NCI-H510A (cell line): ENCODE measurements at places on chromosomes 1 and 21.

- no peak for DNase-seq
Observed at GRCh38 chr1:246705368-246705767, 18.8 kb upstream of the SCCPDH start.

GRCh38 chr1:24362982-24363614 is 43.9 kb downstream of the GRHL3 start:
- DNase-seq = no peak

DNA sequence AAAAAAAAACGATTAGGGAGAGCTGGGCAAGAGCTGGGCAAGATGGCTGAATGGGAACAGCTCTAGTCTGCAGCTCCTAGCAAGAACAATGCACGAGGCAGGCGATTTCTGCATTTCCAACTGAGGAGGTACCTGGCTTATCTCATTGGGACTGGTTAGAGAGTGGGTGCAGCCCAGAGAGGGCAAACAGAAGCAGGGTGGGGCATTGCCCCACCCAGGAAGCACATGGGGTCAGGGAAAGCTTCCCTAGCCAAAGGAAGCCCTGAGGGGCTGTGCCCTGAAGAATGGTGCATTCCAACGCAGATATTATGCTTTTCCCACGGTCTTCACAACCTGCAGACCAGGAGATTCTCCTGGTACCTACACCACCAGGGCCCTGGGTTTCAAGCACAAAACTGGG is 251.6 kb downstream of the GPATCH2 start:
- DNase-seq = no peak

- DNase-seq = no peak
Observed at GRCh38 chr1:92342401-92342800, 43.5 kb downstream of the RPAP2 start.

GRCh38 chr1:50591598-50591997 is 168.4 kb upstream of the DMRTA2 start:
- no peak for DNase-seq

- DNase-seq = no peak
Observed at GRCh38 chr1:66712839-66713238, 39.4 kb upstream of the DYNLT5 start.

GRCh38 chr1:246781212-246781611 is 57.0 kb downstream of the SCCPDH start:
- no peak for DNase-seq

DNA sequence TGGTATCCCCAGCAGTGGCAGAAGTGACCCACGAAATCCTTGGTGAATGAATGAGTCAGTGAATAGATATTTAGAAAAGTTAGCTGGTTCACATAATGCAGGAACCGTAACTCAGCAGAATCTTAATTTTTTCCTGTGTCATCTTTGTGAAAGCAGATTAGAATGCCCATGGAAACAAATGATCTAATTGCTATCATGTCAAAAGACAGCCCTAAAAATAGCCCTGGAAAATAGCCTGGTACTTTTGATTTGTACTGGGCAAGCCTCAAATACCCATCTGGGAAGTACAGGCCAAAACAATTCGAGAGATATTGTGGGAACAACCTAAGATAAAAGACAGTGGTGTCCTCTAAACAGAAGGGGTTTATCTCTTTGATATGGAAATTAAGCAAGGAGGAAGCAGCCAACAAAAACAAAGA is 21.1 kb downstream of the FYB2 start:
- no peak for DNase-seq

GRCh38 chr1:234212764-234213657 is 160.2 kb upstream of the COA6 start:
- DNase-seq = peak; percentile 48

DNA sequence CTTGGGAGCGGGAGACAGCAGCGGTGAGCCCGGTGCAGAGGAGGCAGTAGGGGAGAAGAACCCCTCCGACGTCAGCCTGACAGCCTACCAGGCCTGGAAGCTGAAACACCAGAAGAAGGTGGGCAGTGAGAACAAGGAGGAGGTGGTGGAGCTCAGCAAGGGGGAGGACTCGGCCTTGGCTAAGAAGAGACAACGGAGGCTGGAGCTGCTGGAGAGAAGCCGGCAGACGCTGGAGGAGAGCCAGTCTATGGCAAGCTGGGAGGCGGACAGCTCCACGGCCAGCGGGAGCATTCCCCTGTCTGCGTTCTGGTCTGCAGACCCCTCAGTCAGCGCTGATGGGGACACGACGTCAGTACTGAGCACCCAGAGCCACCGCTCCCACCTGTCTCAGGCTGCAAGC is 32.9 kb downstream of the STYXL2 start:
- no peak for DNase-seq

GRCh38 chr1:37958690-37959089 is 11.8 kb upstream of the INPP5B start:
- DNase-seq = no peak

DNA sequence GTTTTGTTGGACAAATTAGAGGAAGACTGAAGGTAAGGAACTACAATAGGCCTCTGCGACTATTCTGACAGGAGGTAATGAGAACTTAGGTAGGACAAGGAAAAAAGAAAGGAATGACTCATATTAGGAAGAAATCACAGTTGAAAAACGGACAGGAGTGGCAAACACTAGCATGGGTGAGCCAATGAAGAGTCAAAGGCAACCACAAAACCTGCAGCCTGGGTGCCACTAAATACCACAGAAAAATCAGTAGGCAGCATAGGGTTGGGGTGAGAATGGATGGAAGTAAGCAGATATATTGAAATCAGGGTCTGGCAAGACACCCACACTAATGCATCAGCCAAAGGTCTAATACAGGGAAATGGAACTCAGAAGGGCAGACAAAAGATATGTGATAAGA is 10.0 kb downstream of the RBM34 start:
- DNase-seq = no peak

DNA sequence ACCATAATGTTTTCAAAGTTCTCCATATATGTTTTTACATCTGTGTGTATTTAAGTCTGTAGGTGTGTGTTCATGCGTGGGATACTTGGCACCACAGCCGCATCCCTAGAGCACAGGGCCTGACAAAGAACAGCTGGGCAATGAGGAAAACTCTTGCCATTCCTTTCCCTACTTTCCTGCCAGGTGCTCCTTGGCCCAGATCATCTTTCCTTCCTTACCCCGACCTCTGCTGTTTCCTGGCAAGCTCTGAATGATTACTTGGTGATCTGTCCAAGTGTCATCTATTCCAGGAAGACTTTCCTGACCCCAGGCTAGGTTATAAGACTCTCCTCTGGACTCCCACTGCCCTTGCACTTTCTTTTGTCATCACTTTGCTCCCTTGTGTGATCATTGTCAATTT is 123.6 kb downstream of the ELAVL4 start:
- DNase-seq = no peak

DNA sequence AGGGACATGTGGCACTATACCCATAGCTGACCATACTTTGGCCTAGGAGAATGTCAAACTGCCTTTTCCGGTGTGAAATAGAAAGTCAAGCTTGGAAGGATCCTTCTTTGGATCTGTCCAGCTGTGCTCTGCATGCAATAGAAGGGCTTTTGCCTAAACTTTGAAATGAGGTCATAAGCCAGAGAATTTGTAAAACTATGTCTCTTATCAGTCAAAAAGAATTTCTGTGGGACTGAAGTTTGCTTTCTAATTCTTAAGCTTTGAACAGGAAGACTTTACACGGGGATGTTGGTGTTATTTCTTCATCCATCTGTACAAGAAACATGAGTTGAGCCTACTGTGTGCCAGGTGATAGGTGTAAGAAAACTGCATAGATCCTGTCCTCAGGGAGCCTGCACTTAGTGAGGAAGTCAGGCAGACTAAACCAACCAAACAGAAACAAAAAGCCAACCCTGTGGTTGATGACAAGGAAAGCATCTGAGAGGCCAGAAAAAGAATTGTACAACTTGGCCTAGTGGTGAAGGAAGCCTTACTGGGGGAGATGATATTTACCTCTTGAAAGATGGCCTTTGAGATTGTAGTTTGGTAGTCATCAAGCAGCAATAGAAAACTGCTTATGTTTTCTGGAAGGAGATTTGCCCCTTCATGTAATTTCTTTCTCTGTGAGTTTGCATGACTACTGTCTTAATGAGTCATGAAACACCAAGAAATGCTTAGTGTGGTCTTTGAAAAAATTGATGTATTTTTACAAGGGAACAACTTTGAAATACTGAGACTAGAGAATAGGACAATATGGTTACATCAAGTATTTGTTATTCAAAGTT is 24.8 kb downstream of the TGFB2 start:
- DNase-seq = no peak

DNA sequence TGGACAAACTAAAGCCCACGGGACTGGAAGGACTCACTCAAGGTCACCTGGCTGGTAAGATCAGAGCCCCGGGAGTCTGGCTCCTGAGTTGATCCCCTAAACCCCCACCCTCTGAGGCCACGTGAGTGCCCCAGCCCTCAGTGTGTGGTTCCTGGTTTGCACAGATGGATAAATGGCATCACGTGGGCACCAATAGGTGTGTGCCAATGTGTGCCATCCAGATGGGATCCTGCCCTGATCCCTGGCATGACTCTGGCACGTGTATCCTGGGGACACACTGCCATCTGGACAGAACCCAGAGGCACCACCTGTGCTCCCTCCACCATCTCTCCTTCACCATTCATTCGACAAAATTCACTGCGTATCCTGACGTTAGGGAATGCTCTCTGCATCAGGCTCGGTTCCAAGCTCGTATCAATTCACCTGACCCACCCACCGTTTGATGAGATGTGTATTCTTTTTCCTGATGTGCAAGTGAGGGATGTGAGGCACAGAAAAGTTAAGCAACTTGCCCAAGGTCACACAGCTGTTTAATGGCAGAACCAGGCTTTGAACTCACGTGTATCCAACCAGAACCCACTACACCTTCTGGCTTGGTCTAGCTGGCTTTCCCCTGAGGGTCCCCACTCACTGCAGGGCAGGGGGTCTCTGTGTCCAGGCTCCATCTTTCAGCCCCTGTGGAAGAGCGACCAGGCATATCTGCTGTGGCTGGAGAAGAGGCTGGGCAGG is 49.8 kb upstream of the PAX7 start:
- DNase-seq = no peak

DNA sequence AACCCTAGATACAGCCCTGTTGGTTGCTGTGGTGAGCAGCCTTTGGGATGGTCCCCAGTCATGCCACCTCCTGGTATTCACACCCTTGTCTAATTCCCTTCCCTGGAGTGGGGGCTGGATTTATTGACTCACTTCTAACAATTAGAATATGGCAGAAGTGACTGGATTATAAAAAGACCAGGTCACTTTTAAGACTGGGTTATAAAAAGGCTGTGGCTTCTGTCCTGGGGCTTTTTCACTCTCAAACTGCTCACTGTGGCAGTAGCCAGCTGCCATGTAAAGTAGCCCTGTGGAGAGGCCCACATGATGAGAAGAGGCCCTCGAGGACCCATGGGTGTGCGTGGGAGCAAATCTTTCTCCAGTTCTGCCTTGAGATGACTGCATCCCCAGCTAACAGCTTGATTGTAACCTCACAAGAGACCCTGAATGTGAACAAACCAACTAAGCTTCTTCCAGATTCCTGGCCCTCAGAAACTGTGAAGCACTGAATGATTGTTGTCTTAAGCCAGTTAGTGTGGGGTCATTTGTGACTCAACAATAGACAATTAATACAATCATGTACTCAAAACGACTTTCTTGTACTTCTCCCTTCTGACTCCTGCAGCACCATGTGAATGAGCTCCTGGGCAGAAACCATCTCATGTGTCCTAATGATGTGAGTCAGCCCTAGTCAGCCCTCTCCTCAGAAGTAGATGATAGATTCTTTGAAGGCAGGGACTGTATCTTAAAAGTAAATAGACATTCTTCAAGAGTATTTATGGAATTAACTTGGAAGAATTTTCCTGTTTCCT is 234.9 kb downstream of the TNR start:
- no peak for DNase-seq
